ENCODE measurements at places on chromosomes 7 and 10.

GRCh38 chr10:14329746-14330173, 964 bp downstream of the FRMD4A start:
- no peak for DNase-seq

DNA sequence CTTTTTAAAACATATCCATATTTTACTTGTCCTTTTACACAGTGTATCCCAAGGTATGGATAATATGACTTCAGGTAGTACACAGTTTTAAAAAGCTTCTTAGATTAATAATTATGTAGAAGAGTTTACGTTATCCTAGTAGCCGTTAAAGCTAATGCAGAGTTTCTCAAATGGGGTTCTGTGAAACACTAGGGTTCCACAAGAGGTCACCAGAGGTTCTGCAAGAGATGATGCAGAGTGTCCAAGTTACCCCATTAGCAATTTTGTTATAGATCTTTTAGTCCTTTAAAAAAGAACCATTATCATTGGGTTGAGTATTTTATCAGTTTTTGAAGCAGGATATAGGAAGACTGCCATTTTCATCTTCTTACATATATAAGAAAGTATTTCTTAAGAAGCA, 298.9 kb upstream of the HPS1 start:
- DNase-seq: no peak

DNA sequence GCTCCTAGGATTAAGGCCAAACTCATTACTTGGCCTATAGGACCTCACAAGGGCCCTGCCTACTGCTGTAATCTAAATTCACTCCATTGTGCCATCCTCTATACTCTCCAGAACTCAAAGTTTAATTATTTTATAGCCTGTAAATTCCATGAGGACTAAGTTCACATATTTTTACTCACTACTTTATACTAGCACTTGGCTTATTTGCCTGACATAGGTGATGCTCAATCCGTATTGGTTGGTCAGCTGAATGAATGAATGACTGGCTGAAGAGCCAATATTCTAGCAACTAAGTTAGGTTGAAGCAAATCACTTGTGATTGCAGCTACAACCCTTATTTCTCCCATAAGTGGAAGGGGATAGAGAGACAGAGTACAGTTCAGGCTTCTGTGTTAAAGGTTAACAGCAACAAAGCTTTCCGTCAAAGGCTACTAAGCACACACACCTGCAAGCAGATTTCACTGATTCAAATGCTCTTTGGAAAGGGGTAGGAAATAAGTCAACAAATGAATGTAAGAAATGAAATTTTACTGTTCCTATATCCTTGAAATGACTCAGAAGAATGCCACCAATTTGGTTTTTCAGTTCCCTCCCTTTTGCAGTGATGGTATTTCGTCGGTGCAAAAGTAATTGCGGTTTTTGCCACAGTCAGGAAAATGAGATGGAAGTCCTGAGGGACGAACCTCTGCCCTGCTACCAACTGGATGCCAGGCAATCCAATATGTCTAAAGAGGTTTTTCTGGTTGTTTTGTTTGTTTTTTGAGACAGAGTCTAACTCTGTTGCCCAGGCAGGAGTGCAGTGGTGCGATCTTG, 120.7 kb downstream of the COL28A1 start:
- DNase-seq: no peak

DNA sequence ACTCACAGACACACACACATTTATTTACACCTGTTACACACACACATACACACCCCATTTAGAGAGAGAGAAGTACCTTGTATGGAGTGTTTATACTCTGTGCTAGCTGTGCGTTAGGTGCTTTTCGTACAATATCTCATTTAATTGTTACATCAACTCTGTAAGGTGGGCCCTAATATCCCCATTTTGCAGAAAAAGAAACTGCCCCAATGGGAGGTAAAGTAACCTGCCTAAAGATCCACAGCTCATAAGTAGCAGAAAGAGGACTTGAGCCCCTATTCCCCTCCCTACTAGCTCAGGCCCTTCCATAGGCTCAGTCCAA, 23.8 kb upstream of the RBM20 start:
- no peak for DNase-seq

- no peak for DNase-seq
Observed at GRCh38 chr7:114854369-114854768, 67.5 kb upstream of the MDFIC start.

GRCh38 chr10:30420266-30420665, 13.7 kb upstream of the MAP3K8 start:
- no peak for DNase-seq

GRCh38 chr10:92756201-92757065, 66.7 kb downstream of the HHEX start:
- no peak for DNase-seq

DNA sequence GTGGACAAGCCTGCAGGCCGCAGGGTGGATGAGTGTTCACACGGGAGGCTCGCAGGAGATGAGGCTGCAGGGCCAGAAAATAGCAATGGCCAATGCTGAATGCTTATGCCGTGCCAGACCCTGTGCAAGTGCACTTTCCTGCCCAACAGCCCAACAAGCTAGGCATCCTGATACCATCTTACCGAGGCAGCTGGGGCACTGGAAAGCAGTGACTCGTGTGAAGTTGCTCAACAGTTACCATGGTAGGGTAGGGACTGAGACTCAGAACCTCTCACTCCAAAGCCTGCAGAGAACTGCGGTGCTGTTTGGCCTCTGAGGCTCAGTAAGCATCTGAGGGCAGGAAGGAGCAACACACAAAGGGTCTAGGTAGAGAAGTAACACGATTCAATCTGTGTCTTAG, 43.7 kb downstream of the JAZF1 start:
- DNase-seq: no peak
